ENCODE measurements at places on chromosomes 6 and 20.

DNA sequence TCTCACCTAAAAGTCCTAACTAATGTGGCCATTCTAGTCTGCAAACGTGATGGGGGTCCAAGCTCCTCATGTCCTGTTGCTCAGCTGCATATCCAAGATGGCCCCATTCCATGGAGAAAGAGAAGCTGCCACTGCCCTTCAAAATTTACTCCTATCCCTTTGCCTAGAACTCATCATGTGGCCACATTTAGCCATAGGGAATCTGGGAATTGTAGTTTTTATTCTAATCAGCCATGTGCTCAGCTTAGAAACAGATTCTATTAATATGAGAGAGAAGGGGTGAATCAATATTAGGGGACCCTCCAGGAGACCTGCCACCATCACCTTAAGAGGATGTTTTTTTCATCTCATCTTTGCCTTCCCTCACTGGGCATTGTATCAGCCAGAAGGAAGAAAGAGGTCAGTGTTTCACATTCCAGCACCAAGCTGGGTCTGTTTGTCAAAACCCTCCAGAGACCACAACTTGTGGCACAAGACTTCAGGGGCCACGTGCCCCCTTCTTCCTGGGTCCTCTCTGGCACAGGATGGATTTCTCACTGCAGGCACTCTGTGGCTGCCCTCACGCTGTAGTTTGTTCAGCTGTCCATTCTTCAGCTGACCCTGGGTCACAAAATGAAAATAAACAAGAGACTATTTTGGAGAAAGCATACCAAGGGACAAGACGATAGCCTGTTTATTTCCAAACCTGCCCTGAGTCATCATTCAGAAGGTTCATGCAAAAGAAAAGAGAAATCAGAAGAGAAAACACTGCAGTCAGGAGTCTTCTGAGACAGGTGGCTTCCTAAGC is 172.0 kb downstream of the EYA2 start:
- DNase-seq = no peak

DNA sequence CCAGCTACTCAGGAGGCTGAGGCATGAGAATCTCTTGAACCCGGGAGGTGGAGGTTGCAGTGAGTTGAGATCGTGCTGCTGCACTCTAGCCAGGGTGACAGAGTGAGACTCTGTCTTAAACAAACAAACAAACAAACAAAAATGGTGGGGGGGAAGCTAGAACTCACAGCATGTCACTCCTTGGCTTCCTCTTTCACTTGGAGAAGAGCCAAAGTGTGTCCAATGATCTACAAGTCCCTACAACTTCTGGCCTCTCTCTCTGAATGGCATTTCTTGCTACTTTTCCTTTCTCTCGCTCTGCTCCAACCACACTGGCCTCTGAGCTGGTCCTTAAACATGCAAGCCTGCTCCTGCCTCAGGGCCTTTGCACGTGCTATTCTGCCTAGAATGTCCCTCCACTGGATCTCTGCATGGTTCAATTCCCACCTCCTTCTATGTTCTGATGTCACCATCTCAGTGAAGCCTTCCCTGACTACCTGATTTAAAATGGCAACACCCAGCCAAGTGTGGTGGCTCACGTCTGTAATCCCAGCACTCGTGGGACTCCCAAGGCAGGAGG is 8.1 kb downstream of the TLDC2 start:
- DNase-seq = no peak

DNA sequence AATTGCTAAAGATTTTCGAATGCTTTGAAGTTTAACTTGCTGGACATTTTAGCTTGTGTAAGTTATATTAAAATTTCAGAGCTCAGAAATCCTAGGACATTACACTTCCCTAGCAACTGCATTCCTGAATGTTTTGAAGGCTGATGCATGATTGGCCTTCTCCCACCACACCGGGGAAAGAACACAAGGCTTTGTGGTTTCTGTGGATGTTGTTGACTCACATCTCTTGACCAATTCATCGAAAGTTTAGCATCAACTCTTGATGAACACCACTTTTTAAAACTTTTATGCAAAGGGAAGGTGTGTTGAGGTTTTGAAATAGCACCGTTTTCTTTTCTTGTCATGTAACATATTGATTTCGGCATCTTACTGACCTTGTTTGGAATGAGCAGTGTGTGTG is 81.1 kb downstream of the RIMS1 start:
- DNase-seq = no peak

DNA sequence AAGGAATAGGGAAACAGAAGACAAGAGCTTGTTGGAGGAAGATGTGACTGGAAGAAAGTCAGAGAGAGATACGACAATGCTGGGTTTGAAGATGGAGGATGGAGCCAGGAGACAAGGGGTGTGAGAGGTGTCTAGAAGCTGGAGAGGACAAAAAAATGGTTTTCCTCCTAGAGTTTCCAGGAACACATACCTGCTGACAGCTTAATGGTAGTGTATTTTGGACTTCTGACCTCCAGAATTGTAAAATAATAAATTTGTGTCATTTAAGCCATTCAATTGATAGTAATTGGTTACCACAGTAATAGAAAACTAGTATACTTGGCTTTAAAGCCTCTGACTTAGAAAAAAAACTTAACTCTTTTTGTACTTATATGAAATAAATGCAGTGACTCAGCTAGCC is 3.6 kb downstream of the AIG1 start:
- DNase-seq = no peak

DNA sequence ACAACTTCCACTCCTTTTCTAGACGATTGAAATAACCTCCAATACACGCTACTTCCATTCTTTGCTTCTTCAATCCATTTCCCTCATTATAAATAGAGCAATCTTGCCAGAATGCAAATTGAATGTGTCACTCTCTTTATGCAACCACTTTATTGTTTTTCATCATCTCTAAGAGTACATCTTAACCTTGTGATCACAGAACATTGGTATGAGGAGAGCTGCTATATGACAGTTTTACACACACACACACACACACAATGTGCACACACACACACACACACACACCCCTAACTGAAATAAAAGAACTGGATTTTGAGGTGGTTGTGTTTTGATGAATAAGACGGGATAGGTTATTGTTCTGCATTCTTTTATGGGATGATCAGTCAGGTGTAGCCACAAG is 187.0 kb downstream of the HDGFL1 start:
- DNase-seq = no peak

- DNase-seq = no peak
These were observed 120.4 kb upstream of the PLCB4 start for GRCh38 chr20:8948442-8949020.

GRCh38 chr20:49278818-49279676 is 1.2 kb upstream of the ZNFX1 start:
- no peak for DNase-seq
